Activated naive CD4-positive, alpha-beta T cell treated with anti-CD3 and anti-CD28 coated beads for 36 hours (primary cell): ENCODE measurements at places on chromosomes 3 and 15. TPM values are rescaled to one million over a fixed set of nuclear protein-coding genes. Genes with fewer than 3 reads are reported as not detected.
A peak's percentile ranks its signal among the peaks of the same experiment; 100 is the strongest.

Gene EXD1
- total RNA-seq, result not detected

Gene KBTBD8
- total RNA-seq, result 7.4 TPM

DNA sequence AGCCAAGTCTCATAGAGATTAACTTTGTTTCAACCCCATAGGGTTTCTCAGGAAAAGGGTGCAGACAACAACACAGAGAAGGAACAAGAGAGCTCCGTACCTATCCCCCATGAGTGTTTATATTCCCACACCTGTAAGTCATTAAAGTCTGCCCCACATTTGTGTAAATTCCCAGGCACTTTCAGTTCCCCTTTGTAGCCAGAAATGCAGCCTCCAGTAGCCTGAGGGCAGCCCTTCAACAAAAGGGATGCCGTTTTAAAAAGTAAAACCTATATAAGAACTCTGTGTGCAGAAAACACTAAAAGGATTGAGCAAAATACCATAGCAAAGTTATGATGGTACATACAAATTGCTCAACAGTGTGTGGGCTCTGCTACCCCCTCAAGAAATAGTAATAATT is 59.7 kb upstream of the TMEM108 start:
- no peak for DNase-seq

DNA sequence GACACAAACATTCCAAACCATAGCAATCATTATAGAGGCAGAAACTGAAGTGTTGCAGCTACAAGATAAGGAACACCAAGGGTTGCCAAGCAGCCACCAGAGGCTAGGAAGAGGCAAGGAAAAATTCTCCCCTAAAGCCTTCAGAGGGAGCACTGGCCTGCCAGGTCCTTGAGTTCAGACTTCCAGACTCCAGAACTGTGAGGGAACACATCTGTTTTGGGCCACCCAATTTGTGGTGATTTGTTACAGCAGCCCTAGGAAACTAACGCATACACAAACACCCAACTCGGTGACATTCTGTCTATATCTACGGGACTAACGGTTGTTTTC is 54.6 kb downstream of the MB21D2 start:
- no peak for DNase-seq

Gene TPRG1
- total RNA-seq, result 0.55 TPM

Gene NUP210
- total RNA-seq, result 148 TPM

- DNase-seq, result peak; percentile 43
Measured at GRCh38 chr3:156448300-156448699, 106.6 kb downstream of the SSR3 start.

Gene SNTN
- total RNA-seq, result not detected
